Activated CD4-positive, CD25-positive, alpha-beta regulatory T cell treated with anti-CD3 and anti-CD28 coated beads, Interleukin-2, amount 50 U/mL, for 16 hours (primary cell): ENCODE measurements at places on chromosomes 2 and 18.

- DNase-seq = no peak
These were observed 276.5 kb upstream of the MC4R start for GRCh38 chr18:60649107-60649506.

DNA sequence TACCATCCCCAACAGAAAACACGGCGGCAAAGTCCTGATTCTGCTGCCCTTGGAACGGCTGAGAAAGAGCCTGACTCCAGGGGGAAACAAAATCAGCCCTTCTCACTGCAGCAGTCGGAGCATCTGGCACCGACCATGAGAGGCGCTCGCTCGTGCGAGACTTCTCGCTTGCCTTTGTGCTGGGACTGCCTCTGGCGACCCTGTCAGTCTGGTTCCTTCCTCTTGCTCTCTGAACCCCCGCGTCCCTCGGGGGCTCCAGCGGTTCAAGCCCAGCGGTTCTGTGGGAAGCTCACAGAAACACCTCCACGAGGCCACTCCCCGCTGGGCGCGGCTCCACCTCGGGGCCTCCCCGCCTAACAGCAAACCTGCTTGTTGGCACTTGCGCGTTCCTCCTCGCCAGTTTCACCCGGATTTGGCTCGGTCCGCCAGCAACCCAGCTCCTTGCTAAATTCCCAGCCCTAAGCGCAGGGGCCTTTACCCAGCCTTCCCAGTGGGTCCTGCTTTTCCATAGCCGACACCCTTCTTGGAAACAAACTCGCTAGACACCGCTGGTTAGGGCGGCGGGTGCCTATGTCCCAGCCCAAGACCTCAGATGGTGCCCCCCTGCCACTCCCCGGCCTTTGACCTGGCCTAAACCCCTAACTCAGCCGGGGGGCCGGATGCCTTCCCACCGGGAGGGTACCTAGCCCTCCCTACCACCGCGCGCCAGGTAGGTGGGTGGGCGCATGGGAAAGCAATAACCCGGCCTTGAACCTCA is 2.2 kb downstream of the RND3 start:
- no peak for DNase-seq

GRCh38 chr18:45009756-45010155 is 329.1 kb downstream of the SETBP1 start:
- DNase-seq = no peak

GRCh38 chr2:136767030-136767429 is 1.7 kb downstream of the THSD7B start:
- no peak for DNase-seq

DNA sequence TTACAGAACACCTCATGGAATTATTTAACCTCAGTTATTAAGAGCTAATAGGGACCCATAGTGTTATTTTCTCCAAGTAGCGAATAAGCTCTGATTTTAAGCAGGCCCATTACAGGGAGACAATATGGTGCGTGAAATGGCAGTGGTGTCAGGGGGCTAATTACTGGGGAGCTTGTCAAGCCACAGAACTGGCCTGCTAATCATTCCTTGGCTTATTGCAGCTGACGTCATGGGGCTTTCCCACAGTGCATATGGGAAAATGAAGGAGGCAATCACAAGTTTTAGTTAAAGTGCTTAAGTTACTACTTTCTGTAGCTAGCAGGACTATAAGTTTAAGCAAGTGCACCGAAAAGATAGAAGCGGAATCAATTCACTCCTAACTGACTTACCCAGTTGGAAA is 262.5 kb downstream of the TGIF1 start:
- no peak for DNase-seq

GRCh38 chr2:102473020-102473419 is at the start of gene SLC9A4:
TSS of gene SLC9A4 (plus strand) at chr2:102473226. CDS start at chr2:102473760, 534 bp downstream.
- peak; percentile 28 for DNase-seq

DNA sequence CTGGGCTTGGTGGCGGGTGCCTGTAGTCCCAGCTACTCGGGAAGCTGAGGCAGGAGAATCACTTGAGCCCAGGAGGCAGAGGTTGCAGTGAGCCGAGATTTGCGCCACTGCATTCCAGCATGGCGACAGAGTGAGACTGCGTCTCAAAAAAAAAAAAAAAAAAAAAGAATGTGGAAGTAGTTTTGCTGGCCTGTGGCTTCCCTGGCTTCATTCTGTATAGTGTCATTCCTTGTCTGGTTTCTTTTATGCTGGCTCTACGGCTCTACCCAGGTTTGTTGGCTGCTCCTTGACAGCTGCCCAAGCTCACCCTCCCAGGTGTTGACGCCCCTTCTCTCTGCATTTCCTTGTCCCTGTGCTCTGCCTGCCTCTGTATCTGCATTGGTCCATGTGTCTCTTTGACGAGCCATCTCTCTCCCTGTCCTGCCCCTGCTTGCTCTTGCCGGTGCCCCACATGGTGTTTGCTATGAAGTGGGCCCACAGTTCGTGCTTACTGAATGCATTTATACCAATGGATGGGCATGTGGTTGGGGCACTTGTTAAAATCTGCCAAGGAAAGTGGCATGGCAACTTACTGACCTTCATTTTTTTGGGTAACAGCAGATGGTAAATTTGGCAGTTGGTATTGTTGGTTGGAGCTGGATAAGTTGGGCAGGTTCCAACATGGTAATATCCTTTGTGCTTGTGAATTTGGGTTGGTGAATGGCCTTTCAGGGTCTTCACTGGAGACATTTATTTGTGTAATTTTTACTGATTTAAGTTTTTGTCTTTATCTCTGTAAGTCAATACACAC is 113.9 kb downstream of the MAP4K4 start:
- DNase-seq = no peak

DNA sequence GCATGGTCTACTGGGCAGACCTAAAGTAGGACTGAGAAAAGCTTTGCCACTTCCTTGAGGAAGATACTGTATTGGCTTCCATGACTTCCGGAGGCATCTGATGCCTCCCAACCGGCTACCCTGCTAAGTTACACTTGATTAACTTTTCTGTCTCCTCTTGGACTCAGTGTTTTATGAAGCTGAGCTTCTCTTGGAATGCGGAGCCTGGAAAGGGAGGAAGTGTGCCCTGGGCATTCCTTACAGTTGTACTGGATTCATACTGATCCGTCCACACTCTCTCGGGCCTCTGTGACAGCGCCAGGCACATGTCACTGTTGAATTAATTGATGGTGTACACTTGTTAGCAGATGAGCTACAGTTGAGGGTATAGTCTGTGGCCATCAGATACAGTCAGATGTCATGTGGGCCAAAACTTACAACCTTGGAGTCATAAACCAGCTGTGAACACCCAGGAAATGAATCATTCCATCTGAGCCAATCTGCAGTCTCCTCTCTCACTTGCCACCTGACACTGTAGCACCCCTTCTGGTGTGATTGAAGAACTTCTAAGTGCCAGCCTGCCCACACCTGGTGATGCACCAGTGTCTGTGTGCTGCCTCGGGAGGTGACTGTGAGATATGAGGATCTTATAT is 122.5 kb downstream of the FHOD3 start:
- DNase-seq = no peak

- DNase-seq = no peak
These were observed 152.8 kb downstream of the DSEL start for GRCh38 chr18:67363694-67364093.

DNA sequence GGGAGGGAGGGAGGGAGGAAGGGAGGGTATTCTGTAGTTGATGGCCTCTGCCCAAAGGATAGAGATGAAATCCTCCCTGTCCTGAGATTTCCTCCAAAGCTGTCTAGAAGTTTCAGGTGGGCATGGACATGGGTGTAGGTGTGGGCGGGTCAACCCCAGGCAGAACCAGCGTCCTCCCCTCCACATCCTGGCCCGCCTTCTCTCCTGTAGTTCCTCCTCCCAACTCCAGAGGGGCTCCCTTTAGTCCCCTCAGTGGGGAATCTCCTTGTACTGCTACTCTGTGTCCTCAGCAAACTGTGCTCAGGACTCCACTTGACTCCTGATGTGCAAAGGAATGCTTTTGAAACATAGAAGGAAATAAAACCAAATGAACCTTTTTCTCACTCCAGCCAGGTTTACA is 88.1 kb downstream of the MRPS9 start:
- DNase-seq = no peak

DNA sequence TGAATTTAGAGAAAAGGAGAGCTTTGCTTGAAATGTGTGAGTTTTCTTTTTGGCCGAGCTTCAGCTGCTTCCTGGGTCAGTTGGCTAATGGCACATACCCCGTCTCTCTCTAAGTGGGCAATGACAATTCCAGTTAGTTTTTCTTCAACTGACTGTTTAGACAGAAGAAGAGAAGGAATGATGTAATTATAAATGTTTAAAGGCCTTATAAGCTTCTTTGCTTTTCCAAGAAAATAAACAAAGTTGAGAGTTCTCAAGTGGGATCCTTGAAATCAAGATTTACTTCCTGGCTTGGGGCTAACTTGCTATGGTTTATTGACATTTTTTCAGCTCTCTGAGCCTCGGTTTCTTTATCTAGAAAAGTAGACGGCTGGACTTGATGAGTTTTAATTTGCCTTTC is 794.9 kb upstream of the ACVR2A start:
- no peak for DNase-seq

GRCh38 chr2:37323781-37324535 is 675 bp downstream of the PRKD3 start:
- no peak for DNase-seq

GRCh38 chr2:88697370-88698026 is 6.0 kb downstream of the RPIA start:
- DNase-seq = no peak

GRCh38 chr2:239536186-239536585 is 135.4 kb upstream of the HDAC4 start:
- DNase-seq = no peak

DNA sequence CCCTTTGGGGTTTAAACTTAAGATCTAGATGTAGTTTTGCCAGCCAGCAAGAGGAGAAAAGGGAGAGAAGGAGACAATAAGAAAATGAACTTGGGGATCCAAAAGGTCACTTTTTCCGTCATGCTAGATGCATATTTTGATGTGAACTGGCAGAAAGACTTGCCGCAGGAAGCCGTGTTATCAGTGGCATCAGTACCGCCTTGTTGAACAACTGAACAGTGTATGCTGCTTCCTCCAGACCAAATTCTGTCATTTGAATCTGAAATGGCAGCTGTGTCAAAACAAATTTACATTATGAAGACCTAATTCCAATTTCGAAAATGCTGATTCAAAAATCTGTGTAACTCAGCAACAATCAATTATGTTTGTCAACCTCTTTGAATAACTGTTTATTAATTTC is 42.1 kb downstream of the TMEM200C start:
- DNase-seq = no peak

DNA sequence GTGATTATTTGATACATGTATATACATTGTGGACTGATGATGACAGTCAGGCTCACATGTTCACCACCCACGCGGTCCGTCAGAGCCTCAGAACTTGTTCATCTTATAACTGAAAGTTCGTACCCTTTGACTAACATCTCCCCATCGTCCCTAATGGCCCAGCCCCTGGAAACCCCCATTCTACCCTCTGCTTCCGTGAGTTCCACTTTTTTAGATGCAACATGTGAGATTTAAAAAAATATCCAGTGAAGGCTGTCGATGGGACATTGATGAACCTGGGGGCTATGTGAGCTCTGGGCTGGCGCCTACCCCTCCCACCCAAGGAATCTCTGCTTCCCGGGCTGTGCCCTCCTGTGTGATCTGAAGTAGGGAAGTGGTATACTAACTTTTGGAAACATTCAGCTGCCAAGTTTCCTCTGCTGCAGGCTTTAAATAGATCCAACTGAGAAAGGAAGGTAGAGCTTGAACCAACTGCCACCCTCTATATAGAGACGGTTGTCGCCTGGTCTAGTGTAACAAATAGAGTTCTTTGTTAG is 163.8 kb downstream of the FAM210A start:
- peak; percentile 69 for DNase-seq

DNA sequence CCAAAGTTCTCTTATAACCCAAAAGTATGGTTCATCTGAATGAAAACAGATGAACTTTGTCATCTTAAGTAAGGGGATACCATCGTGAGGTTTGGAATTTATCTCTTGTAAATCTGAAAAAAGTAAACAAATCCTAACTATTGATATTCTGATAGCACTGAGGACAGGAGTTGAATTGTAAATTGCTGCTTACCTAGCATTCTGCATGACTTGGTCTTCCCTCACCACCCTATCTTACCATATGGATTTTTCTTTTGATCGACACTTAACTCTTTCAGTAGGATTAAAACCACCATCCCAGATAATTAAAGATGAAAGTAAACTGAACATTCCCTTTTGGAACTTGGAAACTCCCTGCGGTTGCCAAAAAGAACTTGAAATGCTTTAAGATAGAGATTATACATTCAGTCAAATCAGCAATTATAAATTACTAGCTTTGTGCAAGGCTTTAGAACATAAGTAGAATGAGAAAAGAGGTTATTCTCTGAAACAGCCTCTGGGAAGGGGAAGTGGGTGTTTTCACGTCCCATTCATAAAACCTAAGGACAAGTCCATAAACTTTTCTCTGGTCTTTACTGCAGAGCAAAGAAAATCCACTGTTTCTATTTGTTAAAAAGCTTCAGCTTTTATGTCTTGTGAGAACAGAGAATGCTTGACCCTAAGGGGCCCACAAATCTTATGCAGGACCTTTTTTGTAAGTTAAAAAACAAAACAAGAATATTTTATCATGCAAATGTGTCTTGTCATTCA is 49.7 kb upstream of the ZNF397 start:
- DNase-seq = no peak

DNA sequence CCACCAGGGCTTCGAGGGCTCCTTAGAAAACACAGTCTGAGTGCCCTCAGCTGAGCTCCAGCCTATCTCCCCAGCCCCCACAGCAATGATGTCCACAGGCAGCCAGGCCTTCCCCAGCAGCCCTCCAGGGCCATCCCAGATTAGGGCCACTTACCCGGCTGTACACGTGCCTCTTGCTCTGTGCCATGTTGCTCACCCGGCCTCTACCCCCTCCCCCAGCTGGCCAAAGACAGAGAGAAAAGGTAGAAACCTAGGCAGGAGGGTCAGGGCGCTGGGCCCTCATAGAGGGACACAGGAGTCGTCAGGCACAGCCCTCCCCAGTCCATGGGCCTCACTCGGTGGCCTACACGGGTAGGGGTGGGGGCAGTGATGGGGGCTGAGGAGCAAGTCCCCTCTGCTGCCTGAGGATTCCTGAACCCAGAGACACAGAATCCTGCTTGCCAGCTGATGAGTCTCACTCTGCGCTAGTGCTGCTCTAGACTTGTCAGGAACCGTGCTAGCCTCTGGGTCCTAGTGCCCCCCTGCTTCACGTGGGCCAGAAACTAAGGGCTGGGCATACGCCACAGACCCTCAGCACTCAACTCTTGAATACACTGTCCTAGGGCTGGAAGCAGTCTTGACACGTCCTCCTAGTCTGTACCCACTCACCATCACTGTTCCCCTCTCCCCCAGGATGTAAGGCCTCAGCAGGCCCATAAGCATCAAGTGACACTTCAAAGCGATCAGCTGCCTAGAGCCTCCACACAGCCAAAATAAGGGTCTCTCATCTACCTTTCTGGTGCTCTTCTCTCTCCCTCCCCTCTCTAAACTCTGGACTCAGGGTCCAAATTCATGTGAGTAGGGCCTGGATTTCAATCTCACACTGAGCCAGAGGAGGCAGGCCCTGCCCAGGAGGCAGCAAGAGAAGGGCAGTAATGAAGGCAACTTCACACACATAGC is at the start of gene DCTN1:
DCTN1 (minus strand) TSS at position 461 of the 939 bp plus-strand sequence; CDS start at position 187, 274 bp downstream.
- DNase-seq = no peak

DNA sequence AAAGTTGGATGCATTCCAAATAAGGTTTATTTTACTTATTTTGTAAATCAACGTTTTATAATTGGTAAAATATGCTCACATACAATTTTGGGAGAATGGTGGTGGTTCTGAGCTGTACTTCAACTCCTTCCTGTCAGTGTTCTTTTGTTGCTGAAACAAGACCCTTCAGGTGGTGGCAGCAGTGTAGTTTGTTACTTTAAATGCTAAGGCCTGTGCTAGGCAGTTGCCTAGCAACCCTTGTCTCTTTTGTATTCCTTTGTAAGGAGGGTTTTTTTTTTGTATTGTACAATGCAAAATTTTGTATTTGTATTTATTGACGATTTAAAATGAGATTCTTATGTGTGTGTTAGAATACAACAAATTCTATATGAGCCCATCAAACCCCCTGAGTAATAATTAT is 166.0 kb upstream of the FAM98A start:
- DNase-seq = no peak
